ENCODE measurements at places on chromosomes 4 and X.

DNA sequence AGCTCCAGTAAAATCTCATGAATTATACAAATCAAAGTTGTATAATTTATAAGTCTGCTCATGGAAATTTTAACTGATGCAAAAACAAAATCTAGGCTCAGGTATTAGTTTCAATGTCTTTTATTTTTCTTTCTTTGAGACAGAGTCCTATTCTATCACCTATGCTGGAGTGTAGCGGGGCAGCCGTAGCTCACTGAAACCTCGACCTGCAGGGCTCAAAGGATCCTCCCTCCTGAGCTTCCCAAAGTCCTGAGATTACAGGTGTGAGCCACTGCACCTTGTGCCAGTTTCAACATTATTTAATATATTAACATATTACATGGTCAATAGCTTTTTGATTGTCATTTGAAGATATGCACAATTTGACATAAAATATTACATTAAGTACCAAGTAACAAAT is 678.7 kb downstream of the ARAP2 start:
- no peak for DNase-seq

DNA sequence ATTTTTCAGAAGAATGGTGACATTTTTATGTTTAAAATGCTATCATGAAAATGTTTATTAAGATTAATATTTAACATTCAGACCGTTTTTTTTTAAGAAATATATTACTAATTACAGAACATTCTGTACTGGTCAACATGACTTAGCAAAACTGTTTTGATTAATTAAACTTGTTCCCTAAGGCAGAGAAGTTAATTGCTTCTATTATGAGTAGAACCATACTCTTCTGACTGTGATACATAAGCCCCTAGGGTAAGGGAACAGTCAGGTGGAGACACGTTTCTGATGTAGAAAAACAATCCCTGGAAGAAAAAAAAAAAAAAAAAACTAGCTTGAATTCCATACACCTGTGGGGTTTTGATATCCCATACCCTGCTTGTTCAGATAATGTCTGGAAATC is 97.4 kb downstream of the GPM6A start:
- no peak for DNase-seq

GRCh38 chr4:20391198-20391597 is 139.5 kb downstream of the SLIT2 start:
- no peak for DNase-seq

GRCh38 chr4:181946902-181947301 is 296.3 kb upstream of the TENM3 start:
- no peak for DNase-seq

DNA sequence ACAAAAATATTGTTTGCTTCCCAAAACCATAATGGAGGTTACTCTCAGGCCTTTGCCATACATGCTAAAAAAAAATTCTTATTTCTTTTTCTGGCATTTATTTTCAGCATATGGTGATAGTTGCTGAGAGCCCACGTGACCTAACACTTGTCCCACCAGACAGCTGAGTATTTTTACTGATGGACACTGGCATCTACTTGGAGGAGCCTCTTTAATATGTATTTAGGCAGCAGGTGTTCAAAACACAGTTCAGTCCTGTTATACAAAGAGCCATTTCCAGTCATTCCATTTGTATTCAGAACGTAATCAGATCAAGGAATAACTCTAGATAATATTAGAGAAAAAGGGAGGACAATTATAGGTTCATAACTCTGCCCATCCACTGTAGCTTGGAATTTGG is 95.5 kb downstream of the CXCL13 start:
- no peak for DNase-seq

DNA sequence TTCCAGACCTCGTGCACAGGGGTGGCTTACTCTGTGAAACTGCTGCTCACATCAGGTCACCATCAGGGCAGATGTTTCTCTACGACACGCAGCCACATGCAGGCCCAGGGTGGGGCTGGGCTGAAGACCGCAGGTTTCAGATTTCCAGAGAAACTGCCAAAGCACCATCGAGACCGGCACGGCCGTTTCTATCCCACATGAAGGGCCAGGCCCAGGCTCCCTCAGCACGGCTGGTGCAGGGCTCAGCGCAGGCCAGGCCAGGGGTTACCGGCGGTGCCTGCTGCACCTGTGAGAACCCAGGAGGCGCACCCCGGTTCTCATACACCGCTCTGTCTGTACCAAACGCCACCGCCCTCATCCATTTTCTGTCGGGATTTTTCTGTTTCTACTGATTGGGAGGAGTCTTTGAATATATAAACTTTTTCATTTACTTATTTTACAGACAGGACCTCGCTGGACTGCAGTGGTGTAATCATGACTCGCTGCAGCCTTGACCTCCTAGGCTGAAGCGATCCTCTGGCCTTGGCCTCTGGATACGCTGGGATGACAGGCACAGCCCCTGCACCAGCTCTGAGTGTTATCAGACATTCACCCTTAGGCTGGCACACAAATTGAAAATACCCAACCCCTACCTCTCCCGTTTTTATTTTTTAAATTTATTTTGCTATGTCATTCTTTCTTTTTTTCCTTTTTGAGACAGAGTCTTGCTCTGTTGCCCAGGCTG is 17.1 kb downstream of the CTBP1 start:
- no peak for DNase-seq

DNA sequence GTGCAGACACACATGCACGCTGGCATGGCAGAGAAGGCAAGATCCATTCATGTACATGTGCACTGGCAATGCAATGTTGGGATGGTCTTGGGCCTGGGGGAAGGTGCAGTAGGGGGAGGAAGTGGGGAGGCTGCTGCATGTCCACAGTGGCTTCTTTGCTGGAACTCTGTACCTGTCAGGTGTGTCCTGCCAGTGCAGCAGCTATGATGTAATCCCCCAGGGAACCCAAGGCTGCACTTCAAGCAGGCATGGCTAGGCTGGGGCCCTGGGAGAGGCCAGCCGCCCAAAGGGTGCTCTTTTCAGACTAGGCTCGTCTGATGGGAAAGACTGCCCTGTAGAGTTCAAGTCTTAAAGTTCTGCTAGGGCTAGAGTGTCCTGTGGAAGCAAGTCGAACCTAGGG is 1304.0 kb downstream of the FAM133A start:
- no peak for DNase-seq

- no peak for DNase-seq
Observed at GRCh38 chr4:2961421-2961810, 1.8 kb downstream of the NOP14 start.

GRCh38 chrX:11138498-11139390 is 27.6 kb downstream of the HCCS start:
- no peak for DNase-seq

DNA sequence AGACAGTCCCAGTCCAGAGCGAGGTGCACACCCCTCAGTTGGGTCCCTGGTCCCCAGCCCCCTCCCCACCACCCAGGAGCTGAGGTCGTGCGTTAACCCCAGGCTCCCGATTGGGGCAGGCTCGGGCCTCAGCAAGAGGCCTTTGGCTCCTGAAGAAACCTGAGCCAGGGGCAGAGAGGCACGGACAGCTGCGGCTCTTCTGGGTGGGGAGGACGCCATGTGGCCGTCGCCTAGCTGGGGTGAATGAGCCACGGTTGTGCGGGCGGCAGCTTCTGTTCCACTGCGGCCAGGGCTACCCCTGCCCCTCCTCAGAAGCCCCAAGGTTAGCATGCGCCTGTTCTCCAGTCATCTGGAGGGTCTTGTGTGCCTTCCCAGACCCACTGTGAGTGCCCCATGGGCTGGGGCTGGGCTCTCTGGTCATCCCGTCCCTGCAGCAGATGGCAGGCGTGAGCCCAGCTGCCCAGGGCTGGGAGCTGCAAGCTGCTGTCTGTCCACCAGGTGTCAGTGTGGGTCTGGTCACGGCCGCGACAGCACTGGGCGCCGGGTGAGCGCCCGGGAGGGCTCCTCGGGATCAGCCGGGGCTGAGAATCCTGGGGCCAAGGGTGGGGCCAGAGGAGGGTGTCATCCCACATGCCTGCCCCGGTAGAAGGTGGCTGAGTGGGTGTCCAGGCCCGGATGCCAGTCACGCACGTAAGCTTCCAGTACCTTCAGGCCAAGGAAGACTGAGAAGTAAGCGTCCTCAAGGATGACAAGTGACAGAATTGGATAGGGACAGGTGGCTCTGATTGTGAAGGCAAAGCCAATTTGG is 21.9 kb downstream of the ATP2B3 start:
- peak; percentile 10 for DNase-seq

DNA sequence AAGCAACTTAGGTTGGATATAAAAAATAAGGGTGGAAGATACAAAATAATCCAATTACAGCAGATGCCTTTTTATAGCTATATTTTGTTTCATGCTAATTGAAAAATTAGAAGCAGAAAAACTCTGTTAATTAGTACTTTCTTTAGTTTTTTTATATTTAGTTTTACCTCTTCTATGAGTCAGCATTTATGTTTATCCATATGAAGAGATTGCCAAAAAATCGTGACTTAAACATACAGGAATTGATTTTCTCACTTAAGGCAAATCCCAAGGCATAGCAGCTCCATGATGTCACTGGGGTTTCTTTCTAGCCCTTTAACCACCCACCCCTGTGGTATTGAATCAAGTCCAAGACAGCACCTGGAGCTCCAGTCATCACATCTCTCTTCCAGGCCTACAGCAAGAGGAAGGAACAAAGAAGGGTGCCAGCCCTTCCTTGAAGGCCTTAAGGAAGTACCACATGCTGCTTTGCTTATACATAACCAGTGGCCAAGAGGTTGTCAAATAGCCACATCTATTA is 365.8 kb upstream of the TENM3 start:
- DNase-seq, result no peak

DNA sequence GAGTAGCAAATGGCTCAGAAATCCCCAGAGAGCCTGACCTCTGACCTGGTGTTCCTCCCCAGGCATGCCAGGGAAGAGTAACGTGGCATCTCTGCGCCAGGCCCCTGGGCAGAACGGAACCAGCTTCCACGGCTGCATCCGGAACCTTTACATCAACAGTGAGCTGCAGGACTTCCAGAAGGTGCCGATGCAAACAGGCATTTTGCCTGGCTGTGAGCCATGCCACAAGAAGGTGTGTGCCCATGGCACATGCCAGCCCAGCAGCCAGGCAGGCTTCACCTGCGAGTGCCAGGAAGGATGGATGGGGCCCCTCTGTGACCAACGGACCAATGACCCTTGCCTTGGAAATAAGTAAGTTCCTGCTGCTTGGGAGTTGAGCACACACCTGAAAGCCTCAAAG is 83.4 kb upstream of the PACRGL start:
- DNase-seq, result no peak

DNA sequence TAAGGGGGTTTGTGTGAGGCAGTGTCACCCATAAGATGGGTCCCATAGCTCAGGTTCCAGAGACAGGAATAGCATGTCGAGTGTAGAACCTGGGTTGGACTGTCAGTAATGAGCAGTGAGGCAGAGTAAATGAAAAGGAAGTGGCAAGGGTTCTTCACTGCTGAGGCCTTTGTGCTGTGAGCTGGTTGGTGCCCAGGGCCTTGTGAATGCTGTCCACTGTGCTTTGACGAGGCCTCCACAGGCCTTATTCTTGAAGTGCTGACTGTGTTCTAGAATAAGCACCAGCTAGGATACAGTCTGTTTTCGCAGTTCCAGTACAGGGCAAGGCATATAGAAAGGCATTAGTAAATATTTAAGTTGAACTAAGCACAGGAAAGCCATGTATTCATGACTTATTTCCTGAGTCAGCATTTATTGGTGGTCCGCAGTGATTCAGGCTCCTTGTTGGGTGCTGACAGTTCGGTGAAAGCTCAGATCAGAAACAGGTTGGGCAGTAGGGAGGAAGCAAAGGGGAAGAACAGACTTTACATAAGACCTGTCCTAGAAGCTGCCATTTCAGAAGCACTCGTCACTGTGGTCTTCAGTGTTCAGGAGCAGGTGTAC is 25.6 kb upstream of the TADA2B start:
- no peak for DNase-seq

DNA sequence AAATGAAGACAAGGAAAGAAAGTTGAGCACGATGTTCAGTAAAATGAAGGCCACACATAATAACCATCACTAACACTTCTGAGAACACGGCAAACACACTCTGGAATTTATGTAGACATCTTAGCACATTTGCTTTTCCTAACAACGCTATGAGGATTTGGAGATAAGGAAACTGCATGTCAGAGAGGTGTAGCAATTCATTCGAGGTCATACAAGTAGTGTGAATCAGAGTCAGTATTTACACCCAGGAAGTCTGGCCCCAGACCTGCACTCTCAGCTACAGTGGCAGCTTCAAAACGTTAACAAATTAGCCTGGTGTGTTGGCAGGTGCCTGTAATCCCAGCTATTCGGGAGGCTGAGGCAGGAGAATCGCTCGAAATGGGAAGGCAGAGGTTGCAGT is 253.4 kb downstream of the PDGFC start:
- no peak for DNase-seq

DNA sequence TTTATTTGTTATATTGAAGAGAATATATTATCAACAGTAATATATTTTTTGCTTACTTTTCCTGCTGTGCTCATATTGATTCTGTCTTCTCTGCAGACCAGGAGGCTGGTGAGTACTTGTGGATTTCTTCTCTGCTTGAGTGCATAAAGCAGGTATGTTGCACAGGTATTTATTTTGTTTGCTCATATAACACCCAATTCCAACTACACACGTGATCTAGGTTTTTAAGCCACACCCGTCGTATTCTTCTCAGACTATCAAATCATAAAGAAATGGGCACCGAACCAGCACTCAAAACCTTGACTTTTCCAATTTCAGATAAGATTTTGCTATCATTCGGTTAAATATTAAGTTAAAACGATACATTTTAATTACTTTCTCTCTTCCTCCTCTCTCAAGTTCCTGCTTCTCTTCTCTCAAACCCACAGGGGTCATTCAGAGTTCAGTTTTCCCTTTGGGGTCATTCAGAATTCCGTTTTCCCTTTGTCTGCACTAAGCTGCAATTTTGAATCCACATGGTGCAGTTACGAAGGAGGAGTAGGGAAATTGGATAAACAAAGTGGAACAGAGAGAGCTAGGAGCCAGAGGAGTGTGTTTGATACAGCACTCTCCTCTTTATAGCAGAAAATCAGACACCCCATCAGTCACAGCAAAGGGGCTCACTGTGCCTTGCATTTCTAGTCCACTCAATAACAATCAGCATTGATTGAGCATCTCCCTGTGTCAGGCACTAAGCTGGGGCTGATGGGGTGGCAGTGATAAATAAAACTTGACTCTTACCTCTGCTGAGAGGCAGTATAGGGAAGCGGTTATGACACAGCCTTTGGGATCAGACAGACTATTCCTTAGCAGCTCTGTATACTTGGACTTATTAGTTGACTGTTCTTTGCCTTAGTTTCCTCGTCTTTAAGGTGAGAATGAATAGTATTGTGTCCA is at the start of gene ADH1C:
ADH1C (minus strand) TSS at position 145 of the 936 bp plus-strand sequence; CDS start at position 74, 71 bp downstream.
- no peak for DNase-seq

- DNase-seq, result no peak
Observed at GRCh38 chrX:49257846-49258748, 6.4 kb downstream of the FOXP3 start.

GRCh38 chrX:51917604-51918003 is 24.2 kb downstream of the MAGED1 start:
- DNase-seq, result no peak

DNA sequence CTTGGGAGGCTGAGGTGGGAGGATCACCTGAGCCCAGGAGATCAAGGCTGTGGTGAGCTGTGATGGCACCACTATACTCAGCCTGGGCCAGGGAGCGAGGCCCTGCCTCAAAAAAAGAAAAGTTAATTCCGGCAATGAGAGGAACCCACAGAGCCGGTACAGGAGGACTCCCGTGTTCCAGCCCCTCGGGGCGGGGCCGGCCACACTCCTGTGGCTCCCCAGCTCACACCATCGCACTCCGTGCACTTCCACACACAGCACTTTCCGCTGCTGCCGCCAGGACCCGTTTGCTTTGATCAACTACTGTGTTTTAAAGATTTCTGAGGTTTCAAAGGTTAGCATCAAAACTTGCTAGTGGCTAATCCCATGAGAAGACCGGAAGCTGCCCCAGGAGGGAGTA is 171.7 kb downstream of the AFAP1 start:
- no peak for DNase-seq

Measured in stimulated activated CD8-positive, alpha-beta memory T cell treated with anti-CD3 and anti-CD28 coated beads, Interleukin-4, amount 100 ng/mL, for 4 hours (primary cell).